ENCODE measurements at places on chromosomes 1 and 21. TPM values are rescaled to one million over a fixed set of nuclear protein-coding genes. Genes with fewer than 3 reads are reported as not detected.

GRCh38 chr1:6587261-6588005 is 7.6 kb downstream of the ZBTB48 start:
- H3K27ac ChIP-seq: no peak overlapping the region
- no peaks in the 10 kb centered on the region for H3K4me1 ChIP-seq
- no peaks in the 10 kb centered on the region for H3K36me3 ChIP-seq
- H3K27me3 ChIP-seq: no peaks in the 10 kb centered on the region
- DNase-seq: no peak

DNA sequence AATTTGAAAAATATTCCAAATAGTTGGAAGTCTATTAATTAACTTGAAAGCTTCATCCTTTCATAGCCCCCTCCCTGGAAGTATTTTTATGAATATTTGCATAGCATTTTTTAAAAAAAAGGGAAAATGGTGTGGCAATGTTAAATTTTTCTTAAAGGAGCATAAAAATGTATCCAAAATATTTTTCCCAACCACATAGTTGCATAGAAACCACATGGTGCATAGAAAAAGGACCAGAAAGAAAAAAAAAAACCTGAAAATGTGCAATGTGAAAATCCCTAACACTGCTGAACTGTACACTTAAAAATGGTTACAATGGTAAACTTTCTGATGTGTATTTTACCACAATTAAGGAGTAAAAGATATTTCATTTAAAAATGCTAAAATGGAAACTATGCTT is 8.0 kb downstream of the C1orf167 start:
- H3K27ac ChIP-seq: no peak overlapping the region
- H3K4me3 ChIP-seq: no peak overlapping the region
- no peak for DNase-seq

GRCh38 chr1:165006831-165007230 is 349.7 kb downstream of the LMX1A start:
- DNase-seq: peak; percentile 24
- no peaks in the 10 kb centered on the region for H3K36me3 ChIP-seq

Gene BMP8B
- total RNA-seq: 0.46 TPM

DNA sequence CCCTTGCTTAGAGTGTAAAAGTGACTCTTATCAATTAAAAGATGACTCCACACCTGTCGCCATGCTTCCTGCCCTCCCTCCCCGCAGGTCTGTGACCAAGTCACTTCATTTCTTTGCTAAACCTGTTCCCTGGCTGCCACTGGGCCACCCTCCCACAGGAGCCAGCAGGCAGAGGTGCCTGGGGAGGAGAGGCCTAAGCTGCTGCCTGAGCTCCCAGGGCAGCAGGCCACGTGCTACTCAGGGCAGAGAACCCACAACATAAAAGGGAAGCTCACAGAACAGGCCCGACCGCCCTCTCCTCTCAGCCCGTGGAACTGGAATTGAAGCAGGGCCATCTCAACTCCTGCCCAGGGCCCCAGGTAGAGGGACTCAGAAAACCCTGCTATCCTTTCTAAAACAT is 4.9 kb downstream of the C1orf198 start:
- peaks cover 33% of the 10 kb centered on the region for H3K4me1 ChIP-seq
- H3K4me3 ChIP-seq: no peak overlapping the region

Gene NBPF26
- 19.5 TPM for total RNA-seq

GRCh38 chr1:203283597-203283996 is 21.7 kb upstream of the BTG2 start:
- H3K27ac ChIP-seq: peak overlapping the region; percentile 96
- H3K4me1 ChIP-seq: peaks cover 28% of the 10 kb centered on the region
- no peak for DNase-seq

- no peak overlapping the region for H3K4me3 ChIP-seq
- no peaks in the 10 kb centered on the region for H3K4me1 ChIP-seq
- H3K27ac ChIP-seq: no peak overlapping the region
- H3K36me3 ChIP-seq: no peaks in the 10 kb centered on the region
- H3K27me3 ChIP-seq: no peaks in the 10 kb centered on the region
These were observed 291.4 kb downstream of the TGFB2 start for GRCh38 chr1:218636548-218636947.

Gene TIAM1
- total RNA-seq: 74.9 TPM

Gene TLCD4
- 15.7 TPM for total RNA-seq

Gene XCL2
- total RNA-seq: not detected

Gene SPRR3
- 0.70 TPM for total RNA-seq

DNA sequence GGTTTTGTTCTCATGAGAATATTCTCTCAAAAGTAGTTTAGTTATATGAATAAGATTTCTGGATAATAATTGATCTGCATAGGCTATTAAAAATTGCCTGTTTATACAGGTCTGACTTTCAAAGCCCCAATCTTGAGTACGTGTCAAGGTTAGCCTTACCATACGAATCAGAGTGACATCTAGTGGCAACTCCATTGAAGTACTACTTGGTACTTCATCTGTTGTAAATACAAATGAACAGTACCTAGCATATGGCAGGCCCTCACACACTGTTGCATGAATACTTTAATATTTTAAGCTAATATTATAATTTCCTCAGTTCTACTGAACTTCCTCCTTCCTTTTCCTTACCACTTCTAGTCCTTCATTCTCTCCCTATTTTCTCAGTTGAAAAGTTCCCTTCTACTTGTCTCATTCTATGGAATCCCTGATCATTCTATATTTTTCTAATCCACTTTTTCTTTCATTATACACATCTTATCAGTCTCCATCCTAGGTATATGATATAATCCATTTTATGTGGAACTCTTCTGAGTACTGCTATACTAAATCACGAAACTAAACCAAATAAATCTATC is 101.2 kb downstream of the AKT3 start:
- H3K4me3 ChIP-seq: no peak overlapping the region
- DNase-seq: peak; percentile 24
- no peaks in the 10 kb centered on the region for H3K36me3 ChIP-seq
- H3K4me1 ChIP-seq: peaks cover 2% of the 10 kb centered on the region

Gene FBXO2
- total RNA-seq: 1.5 TPM

Gene C1orf167
- 0.21 TPM for total RNA-seq

DNA sequence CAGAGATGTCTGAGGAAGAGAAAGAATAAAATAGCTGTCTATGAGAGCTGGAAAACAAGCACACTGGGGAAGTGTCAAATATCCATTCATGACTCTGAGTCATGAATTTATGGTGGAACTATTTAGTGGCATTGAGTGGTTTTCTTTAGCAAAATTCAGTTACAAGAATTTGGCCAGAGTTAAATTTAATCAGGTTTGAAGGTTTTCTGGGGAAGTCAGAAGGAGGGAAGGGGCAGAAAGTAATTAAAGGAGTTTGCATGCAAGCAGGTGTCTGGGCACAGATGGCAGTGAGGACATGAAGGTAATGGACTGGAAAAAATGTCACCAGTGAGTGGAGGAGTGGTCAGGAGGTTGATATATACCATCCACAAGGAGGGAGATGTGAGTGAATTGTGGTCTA is 121.9 kb upstream of the IVNS1ABP start:
- no peak for DNase-seq
- H3K36me3 ChIP-seq: no peaks in the 10 kb centered on the region
- no peaks in the 10 kb centered on the region for H3K4me1 ChIP-seq
- no peak overlapping the region for H3K4me3 ChIP-seq
- H3K27ac ChIP-seq: no peak overlapping the region

Gene TMPRSS2
- total RNA-seq: not detected

Gene RAP1GAP
- 0.18 TPM for total RNA-seq
